Right cardiac atrium (tissue), 5 donors: ENCODE measurements at places on chromosomes 2 and 18.

GRCh38 chr2:144780983-144781382, 261.1 kb upstream of the ZEB2 start:
- DNase-seq, result no peak

DNA sequence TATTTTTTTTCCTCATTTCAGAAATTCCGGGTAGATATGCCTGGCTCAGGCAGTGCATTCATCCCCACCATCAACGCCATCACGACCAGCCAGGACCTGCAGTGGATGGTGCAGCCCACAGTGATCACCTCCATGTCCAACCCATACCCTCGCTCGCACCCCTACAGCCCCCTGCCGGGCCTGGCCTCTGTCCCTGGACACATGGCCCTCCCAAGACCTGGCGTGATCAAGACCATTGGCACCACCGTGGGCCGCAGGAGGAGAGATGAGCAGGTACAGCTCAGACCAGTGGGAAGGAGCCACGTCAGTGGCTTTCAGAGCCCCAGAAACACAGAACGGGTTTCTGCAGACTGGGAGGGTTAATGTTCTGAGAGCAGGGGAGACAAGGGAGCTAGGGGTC, 11.4 kb downstream of the FOSL2 start:
- DNase-seq, result peak; percentile 50

- no peak for DNase-seq
Measured at GRCh38 chr2:35548171-35548570, 807.4 kb upstream of the CRIM1 start.

DNA sequence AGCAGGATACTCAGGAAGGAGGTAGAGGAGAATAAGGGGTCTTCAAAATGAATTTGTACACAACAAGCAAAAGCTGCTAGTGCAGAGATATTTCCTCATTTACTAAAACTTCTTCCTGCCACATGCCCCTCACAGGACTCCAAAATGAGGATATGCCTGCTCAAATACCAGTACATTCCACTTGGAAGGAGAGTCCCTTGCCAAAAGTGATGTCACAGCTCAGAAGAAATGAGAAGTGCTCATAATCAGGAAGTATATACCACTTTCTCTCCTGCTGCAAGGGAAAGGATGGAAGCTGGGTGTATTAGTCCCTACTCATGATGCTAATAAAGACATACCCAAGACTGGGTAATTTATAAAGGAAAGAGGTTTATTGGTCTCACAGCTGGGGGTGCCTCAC, 87.7 kb upstream of the FSHR start:
- DNase-seq, result no peak

DNA sequence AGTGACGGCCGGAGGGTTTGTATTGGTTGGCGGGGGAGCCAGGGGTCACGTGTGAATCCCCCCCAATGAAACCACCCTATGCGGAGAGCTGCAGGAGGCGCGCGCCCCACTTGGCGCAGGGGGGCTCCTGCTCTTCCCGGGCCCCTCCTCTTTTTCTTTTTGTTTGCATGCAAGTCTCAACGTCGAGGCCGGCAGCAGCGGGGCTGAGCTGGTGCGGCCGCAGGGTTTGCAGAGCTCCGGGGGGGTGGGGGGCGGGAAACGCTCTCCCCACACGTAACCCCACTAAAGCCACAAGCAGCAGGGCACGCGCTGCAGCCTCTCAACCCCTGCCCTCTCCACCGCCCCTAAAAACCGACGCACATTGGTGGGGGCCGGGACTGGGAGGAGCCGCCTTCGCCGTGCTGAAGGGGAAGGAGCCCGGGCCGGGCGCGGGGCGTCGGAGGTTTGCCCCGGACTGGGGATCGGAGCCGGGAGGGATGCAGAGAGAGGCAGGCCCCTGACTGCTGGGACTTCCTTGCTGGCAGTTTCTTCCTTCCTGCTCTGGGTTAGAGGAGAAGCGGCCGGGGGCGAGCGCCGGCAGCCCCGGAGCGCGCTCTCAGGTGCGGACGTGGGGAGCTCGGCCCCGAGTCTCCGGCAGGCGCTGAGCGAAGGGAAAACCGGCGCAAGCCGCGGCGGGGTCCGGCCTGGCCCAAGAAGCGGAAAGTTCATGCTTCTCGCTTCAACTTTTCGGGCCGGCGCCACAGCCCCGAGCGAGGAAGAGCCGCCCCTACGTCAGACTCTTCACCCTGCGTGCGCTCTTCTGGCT, 864 bp downstream of the LBH start:
- peak; percentile 82 for DNase-seq

DNA sequence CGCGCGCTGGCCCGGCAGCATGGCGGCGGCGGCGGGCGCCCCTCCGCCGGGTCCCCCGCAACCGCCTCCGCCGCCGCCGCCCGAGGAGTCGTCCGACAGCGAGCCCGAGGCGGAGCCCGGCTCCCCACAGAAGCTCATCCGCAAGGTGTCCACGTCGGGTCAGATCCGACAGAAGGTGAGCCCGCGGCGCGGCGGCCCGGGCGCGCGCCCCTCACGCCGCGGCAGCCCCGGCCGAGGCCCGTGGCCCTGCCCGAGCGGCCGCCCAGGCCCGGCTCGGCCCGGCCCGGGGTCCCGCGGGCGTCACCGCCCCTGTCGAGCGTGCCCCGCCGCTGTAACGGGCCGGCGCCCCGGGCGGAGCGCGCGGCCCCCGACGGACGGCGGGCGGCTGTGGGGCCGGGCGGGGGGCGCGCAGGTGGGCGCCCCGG, 218 bp downstream of the DGKD start:
- no peak for DNase-seq

DNA sequence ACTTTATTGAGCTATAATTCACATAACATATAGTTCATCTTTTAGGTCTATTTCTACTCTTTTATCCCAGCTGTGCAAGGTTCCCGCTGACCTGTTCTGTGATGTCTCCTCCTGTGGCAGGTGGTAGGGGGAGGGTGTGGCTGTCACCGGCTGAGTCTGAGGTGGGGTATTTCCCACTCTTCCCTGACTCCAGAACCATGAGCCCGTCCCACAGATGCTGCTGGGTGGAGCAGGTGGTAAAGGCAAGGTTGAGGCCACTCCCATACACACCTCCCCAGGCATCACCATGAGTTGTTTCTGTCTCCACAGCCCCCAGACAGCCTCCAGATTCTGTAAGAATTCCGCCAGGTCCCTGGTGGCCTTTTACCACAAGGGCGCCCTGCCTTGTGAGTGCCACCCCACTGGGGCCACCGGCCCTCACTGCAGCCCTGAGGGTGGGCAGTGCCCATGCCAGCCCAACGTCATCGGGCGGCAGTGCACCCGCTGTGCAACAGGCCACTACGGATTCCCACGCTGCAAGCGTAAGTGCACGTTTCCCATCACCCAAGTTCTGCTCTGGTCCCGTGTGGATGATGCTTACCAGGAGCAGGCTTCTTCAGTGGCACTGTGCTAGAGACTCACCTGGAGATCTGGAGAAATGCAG, 156.9 kb downstream of the LAMA3 start:
- no peak for DNase-seq

- no peak for DNase-seq
Measured at GRCh38 chr18:68467957-68468356, 247.0 kb downstream of the TMX3 start.

DNA sequence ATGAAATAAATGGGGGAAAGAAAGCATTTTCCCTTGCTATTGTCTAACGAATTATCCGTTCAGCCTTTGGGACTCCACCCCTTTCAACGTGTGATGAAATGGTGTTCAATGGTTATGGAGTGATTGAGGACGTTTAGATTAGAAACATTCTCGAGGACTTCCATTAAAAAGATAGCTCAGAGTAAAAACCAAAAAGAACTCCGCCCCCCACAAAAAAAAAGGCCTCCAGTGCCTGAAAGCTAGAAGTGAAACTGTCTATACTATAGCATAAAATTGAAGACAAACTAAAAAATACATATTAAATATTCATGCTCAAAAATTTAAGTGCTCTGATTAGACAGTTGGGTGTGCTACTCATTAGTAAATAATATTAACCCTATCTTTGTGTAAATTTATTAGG, 3.0 kb upstream of the ZNF516 start:
- DNase-seq, result no peak

GRCh38 chr2:209209943-209210342, 213.9 kb upstream of the MAP2 start:
- DNase-seq, result no peak

- no peak for DNase-seq
Measured at GRCh38 chr2:206480161-206480560, 36.8 kb downstream of the ADAM23 start.

DNA sequence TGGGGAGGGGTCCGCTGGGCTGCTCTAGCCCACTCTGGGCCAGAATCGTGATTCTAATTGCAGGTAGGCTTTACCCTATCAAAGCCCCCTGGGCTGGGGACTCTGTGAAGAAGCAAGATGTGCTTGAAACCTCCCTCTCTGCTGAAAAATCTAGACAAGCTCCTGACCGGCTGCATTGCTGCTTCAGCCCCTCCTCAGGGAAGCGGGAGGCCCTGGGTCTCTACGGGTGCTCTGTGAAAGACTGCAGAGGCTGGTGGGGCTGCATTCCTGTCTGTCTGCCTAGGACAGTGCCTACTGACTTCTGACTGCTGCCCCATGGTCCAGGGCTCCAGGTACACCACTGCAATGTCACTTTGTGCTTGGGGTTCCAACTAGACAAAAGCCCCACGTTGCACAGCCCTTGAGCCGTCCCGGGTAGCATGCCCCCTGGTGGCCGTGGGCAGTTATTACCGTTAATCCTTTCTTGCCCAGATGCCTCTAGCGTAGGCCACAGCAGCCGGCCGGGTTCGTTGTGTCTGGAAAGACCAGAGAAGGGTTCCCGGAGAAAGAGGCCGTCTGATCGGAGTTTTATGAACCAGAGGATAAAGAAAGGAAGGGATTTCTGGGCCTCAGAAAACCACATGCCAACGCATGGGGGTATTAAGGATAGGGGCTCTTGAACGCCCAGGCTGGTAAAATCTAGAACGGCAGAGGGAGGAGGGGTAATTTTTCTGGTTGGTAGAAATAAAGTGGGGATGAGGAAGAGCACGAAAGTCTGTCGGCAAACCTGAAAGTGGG, 15.9 kb upstream of the C1QL2 start:
- DNase-seq, result no peak

- no peak for DNase-seq
Measured at GRCh38 chr2:224838335-224838734, 122.2 kb upstream of the CCDC195 start.

- DNase-seq, result peak; percentile 48
Measured at GRCh38 chr2:127646487-127647241, 711 bp downstream of the GPR17 start.

- no peak for DNase-seq
Measured at GRCh38 chr2:120001471-120001870, 11.4 kb upstream of the EPB41L5 start.

GRCh38 chr2:132991471-132992045, 321.6 kb upstream of the LYPD1 start:
- DNase-seq, result no peak

DNA sequence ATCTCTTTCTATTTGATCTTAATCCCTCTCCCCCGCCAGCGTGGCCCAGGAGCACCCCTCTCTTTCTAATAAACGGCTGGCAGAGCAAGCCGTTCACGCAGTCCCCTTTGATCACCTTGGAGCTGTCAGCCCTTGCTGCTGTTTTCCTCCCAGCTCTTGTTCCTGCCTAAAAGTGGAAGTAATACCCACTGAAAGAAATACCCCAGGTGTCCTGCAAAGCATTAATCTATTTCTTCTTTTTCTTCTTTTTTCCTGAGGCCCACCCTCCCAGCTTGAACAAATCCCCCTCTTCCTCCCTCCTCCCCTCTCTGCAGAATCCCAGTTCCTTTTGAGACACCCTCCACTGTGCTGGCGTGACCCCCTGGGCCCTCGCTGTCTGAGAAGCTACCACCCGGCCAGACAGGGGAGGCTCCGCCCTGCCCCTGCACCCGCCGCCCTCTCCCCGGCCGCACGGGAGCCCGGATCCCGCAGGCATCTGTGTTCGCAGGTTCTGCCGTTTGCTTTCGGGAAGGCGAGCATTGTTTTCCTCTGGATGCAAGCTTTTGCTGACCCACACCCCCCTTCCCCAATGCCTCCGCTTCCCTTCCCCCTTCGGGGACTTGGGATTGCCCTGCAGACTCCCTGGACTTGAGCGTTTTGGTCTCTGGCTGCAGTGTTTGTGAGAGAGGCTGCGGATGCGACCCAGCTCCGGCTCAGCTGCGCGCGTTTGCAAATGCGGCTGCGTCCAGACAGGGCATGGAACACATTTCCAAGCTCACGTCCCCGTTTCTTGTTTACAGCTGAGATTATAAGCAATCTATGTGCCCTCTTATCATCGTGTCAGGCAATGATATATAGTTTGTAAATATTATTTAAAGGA, 631.5 kb downstream of the NYAP2 start:
- peak; percentile 53 for DNase-seq

DNA sequence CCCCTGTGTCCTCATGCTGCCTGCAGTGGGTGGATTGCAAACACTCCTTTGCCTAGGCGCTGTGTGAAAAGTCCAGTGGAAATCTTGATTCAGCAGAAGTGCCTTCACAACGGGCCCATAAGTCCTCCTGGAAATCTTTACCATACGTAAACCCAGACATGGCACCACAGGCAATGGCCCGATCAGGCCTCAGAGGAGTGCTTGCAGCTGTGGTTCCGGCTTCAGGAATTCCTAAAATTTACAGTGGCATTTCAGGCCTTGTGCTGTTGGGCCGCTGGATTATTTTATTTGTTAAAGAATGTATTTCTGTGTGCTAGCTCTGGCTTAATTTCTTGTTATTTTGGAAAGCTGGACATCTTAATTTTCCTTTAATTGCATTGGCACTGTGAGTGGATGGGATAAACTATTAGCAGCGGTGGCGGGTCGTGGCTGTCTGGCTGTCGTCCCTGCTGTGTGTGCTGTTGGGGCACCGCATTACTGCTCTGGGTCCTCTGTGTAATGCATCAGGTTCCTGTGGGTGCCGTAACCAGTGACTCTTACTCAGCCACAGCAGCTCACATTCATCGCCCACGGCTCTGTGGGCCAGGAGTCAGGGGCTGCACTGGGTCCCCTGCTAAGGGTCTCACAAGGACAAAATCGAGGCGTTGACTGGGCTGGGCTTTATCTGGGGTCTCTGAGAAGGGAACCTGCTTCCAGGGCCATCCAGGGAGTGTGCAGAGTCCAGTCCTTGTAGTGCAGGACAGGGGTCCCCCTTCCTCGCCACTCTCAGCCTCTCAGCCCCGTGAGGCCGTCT, 73.1 kb downstream of the RTP5 start:
- no peak for DNase-seq

GRCh38 chr18:23877371-23877770, 137.2 kb upstream of the TTC39C start:
- DNase-seq, result no peak

- DNase-seq, result no peak
Measured at GRCh38 chr2:191036363-191036762, 22.4 kb upstream of the STAT1 start.

DNA sequence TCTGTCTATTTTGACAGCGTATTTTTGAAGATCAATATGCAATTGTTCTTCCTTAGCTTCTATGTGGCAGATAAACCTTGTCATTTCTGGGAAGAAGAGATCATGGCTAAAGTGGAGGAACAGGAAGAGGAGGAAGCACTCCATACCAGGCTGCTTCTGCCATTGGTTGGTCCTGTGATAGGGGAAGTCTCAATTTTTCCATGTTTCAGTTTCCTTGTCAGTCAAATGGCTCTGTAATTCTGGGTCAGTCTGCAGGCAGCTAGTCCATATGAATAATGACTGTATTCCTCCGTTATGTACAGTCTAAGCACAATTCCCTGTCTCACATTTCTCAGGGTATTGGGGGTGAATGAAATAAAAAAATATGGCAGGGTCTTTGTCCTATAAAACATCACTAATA, 277.6 kb upstream of the CXCR4 start:
- no peak for DNase-seq
